ENCODE measurements at places on chromosomes 5 and 9. TPM values are rescaled to one million over a fixed set of nuclear protein-coding genes. Genes with fewer than 3 reads are reported as not detected.

HK3 gene
- 0.69 TPM for polyA plus RNA-seq

CCNH gene
- polyA plus RNA-seq, result 60.1 TPM

PCDHGC3 gene
- 98.1 TPM for polyA plus RNA-seq

VLDLR gene
- 61.4 TPM for polyA plus RNA-seq

PCDHA1 gene
- polyA plus RNA-seq, result not detected

PRR7 gene
- polyA plus RNA-seq, result 1.1 TPM

GABRA1 gene
- polyA plus RNA-seq, result not detected

ADAMTS12 gene
- 35.7 TPM for polyA plus RNA-seq

IL13 gene
- polyA plus RNA-seq, result 0.15 TPM

STC2 gene
- polyA plus RNA-seq, result 2.1 TPM

DNA sequence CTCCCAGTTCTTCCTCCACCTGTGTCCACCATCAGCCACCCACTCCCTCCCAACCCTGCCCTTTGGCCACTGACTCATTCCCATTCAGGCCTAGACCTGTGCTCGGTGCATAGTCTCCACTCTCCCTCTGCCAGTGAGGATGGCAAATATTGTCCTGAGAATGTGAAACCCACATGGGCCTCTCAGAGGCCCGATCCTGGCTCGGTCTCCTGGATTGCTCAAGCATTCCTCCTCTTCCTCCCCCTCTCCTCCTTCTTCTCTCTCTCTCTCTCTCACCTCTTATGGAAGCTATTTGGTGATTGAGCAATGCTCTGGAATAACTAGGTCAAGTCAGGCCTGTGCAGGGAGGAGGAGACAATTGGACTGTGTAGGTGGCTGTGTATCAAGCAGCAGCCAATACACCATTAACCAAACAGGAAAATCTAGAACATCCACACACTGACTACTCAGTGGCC lies 99.9 kb downstream of the KLF4 start:
- DNase-seq, result no peak

GRCh38 chr5:130166839-130167490 lies 262.7 kb downstream of the CHSY3 start:
- DNase-seq, result no peak

- DNase-seq, result no peak
Observed at GRCh38 chr9:81595887-81596543, 93.3 kb downstream of the TLE1 start.

- DNase-seq, result no peak
Observed at GRCh38 chr5:74514888-74515551, 125.5 kb downstream of the ENC1 start.

DNA sequence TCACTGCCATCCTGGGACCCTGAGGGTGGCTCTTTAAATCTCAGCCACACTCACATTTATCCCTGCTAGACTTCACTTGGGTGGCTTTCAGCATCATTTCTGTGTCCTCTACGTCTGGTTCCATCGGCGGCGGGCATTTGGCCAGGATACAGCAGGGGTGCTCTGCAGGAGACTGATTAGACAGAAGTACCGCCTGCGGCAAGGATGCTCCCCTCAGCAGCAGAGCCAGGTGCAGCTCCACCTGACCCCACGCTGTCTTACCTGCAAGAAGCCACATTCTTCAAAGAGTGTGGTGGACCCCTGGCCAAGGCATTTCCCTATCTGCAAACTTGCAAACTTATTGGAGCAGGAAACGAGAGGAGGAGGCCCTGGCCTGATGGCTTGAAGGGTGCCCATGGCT lies 309.8 kb upstream of the IRX4 start:
- no peak for DNase-seq

GRCh38 chr5:38331831-38332230 lies 73.5 kb downstream of the EGFLAM start:
- no peak for DNase-seq

GRCh38 chr5:116778032-116778431 lies 203.4 kb upstream of the SEMA6A start:
- DNase-seq, result no peak

DNA sequence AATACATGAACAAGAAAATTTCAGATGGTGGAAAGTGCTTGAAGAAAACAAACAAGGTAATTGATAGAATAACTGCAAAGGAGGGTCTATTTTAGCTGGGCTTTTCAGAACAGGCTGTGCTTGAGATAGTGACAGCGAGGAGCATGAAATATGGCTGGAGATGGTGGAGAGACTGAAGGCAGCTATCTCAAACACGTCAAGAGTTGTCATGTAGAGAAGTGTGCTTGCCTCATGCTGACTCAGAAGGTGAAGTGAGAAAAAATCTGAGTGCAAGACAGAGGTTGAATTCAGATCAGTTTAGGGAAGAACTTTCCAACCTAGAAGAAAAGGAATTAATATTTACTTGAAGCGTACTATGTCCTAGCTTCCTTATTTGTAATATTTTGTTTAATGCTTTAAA lies 115.5 kb upstream of the RANBP3L start:
- no peak for DNase-seq

GRCh38 chr9:2788919-2789318 lies 55.0 kb downstream of the PUM3 start:
- DNase-seq, result no peak

DNA sequence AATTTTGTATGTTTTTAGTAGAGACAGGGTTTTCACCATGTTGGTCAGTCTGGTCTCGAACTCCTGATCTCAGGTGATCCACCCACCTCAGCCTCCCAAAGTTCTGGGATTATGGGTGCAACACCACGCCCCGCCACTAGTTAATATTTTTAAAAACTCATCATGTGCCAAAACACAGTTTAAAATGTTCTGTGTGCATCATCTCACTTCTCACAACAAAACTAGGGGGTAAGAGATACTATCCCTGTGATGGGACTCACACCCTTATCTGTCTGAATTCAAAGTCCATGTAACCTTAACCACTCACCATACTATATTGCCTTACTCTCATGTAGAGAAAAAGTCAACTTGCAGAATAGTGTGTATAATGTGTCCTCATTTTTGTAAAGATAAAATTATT lies 2.6 kb downstream of the PKD2L2 start:
- no peak for DNase-seq

DNA sequence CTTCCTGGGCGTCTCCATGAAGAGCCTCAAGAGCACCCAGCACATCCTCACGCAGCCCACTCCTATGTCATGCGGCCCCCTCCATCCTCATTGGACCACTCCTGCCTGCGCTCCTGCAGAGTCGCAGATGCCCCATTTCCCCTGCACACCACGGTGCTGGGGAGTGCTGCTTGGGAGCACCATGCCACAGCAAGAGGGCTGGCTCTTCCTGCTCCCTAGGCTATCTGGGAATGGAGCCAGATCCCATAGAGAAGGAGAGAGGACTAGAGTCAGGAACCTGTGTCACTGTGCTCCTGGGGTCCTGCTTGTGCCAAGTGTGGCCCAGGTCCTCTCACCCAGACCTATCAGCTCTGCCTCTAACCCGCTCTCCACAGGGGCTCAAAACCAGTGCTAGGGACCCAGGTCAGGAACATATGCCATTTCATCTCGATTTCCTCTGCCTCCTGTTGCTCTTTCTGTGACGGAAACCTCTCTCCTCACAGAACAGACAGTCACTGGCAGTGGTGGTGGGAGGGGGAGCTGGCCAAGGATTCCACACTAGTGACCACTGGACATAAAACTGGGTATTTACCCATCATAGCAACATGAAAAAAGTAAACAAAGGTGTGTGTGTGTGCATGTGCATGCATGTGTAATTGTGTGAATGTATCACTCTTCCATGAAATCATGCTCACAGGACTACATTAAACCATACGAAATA lies 178.4 kb downstream of the TTLL11 start:
- no peak for DNase-seq

- DNase-seq, result no peak
Observed at GRCh38 chr5:40648150-40648549, 31.6 kb upstream of the PTGER4 start.

DNA sequence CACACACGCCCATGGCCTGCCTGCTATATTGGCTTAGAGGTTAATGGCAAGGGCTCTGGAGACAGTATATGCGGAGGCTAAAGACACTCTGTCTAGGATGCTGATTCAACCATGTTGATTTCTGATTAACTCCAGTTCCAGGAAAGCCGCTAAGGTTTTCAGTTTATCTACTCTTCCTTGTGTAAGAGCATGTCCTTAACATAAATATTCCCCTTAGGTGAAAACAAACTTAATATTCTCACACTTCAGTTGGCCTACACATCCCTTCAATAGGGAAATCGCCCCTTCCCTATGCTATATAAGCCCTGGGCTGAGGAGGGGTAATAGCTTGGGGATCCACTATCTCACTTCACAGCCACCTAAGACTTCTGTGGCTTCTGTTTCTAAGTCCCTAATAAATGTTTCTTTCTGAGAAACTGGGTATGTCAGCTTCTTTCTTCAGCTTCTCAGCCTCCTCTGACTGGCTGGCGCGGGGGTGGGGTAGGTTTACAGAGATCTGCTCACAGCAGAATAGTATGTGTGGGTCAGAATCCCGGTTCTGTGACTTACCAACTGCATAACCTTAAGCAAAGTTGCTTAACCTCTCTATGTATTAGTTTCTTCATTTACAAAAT lies 4.3 kb upstream of the GPX3 start:
- no peak for DNase-seq
